ENCODE measurements at places on chromosomes 3 and 15.
A peak's percentile ranks its signal among the peaks of the same experiment; 100 is the strongest.

- DNase-seq, result no peak
These were observed 63.0 kb downstream of the NCEH1 start for GRCh38 chr3:172647823-172648222.

GRCh38 chr3:56484525-56485032 is 16.3 kb upstream of the ERC2 start:
- no peak for DNase-seq

DNA sequence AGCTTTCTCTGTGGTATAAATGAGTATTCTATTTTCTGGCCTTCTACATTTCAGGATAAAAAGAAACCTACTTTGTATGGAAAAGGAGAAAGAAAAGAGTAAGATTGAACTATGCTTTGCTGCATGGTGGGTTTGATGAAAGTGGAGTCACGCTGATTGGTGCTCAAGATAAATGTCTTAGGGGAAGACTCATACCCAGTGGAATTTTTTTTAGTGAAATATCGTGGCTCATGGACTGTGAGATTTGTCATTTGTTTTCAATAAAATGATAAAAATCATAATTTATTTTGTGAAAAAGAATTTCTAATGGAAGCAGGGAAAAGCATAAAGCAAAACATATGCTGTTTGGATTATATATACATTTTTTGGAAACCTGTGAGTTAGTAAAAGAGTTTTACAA is 292.5 kb downstream of the ZPLD1 start:
- no peak for DNase-seq

GRCh38 chr15:101372960-101373525 is 78.0 kb upstream of the SNRPA1 start:
- no peak for DNase-seq

DNA sequence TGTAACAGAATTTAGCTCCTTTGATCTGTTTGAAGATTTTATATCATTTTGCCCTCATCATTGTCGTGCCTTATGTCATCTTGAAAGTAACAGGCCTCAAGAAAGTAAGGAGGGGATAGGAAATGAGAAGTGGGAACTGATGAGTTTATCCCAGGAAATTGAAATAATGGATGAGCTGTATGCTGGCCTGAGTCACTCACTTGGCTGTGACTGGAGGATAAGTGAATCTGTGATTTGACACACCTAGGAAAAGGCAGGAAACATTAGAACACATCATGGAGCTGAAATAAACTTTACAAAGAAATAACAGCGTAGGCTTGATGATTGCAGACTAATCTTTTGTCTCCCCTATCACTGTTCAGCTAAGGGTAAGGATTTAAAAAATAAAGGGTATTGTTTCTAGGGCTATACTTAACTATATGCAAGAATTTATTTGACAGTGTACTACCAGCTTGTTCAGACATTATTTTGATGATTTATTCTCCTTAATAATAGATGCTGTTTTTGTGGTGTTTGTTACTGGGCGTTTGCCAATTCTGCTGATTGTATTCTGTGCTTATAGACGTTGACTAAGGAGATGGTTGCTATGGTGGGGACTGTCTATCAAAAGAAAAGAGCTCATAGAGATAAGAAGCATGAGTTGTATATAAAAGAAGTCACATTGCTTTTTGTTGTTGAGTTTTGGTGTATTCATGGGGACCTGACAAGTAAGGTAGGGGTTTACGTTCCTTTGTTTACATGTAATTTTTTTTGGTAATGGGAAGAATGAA is 105.6 kb upstream of the ROPN1 start:
- DNase-seq, result no peak

- peak; percentile 50 for DNase-seq
These were observed 762 bp downstream of the CTNNB1 start for GRCh38 chr3:41199866-41200668.

DNA sequence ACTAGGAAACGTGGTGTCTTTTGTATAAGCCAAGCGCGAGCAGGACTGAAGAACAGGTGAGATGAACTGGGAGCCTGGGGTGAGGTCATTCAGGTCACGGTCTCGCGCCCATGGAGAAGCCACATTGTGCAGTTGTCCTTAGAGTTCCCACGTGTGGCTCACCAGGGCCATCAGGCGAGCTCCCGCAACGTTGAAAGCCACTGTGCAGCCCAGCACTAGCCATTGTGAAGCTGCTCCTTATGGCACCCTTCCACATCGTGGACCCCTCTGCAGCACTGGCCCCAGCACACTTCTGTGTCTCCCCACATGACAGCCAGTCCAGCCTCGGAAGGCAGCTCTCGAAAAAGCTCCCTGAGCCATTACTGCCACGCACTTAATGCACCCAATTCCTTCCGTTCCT is 7.6 kb upstream of the APBA2 start:
- no peak for DNase-seq

- peak; percentile 12 for DNase-seq
These were observed 152.7 kb downstream of the CHSY1 start for GRCh38 chr15:101099183-101099582.

DNA sequence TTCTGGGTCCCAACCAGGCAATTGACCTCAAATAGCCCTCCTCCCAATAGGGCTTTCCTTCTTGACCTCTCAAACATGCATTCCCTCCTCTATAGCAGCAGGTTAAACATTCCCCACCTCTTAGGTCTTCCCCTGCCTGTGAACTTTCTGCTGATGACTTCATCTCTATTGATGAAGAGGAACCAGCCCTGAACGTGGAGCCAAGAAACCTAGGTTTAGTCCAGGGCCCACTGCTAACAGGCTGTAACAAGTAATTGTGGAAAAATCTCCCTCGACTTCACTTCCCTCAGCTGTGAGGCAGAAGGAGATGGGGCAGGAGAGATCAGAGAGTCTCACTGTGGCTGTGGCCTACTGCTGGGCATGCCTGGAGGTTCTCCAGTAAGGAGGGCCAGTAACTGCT is 24.7 kb downstream of the ILDR1 start:
- no peak for DNase-seq

All from CD4-positive, alpha-beta T cell treated with Interleukin-10 for 1 hour (primary cell).